ENCODE measurements at places on chromosomes 1 and 21. TPM values are rescaled to one million over a fixed set of nuclear protein-coding genes. Genes with fewer than 3 reads are reported as not detected.

- no peaks in the 10 kb centered on the region for H3K27me3 ChIP-seq
- no peak overlapping the region for H3K27ac ChIP-seq
- H3K4me3 ChIP-seq: no peak overlapping the region
- no peaks in the 10 kb centered on the region for H3K4me1 ChIP-seq
- H3K36me3 ChIP-seq: no peaks in the 10 kb centered on the region
- no peak for DNase-seq
These were observed 8.2 kb upstream of the SMCP start for GRCh38 chr1:152869808-152870419.

DNA sequence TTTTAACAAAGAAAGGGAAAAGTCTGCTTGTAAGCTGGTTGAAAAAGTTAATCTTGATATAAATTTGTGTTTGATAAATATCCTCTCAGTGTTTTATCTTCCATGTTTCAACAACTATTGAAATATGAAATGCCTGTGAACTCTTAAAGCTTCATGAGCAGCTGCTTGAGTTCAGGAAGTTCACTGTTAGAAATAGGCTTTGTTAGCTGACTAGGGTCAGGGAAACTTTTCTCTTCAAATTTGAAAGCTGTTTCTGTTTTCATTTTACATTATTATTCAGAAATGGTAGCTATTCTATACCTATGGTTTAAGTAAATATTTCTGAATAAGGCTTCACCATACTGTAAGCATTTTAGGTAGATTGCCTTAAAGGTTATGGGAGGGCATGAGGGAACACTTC is 191.7 kb downstream of the HS2ST1 start:
- no peak overlapping the region for H3K4me3 ChIP-seq
- H3K27ac ChIP-seq: no peak overlapping the region
- no peaks in the 10 kb centered on the region for H3K27me3 ChIP-seq
- DNase-seq: no peak

DNA sequence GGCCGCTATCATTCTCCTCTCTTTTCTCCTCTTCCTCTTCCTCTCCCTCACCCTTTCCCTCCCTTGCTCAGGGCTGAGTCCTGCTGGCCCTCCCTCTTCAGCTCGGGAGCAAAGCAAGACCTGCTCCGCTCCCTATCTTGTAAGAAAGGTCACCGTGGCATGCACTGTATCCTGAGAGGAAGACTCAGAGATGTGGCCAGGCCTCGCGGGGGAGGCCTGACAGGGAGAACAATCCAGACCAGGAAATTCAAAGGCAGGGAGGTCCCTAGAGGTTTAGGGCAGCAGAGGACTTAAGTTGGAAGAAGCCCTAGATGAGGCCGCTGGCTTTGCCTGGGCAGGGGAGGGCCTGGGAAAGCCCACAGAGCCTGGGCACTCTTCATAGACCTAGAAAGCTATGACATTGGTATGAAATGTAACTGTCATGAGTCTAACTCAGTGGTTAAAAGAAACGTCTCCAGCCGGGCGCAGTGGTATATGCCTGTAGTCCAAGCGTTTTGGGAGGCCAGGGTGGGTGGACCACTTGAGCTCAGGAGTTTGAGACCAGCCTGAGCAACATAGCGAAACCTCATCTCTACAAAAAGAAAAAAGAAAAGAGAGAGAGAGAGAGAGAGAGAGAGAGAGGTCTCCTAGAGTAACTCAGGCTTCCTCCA is 14.6 kb upstream of the PTAFR start:
- no peaks in the 10 kb centered on the region for H3K4me1 ChIP-seq
- no peak overlapping the region for H3K27ac ChIP-seq
- H3K27me3 ChIP-seq: no peaks in the 10 kb centered on the region
- no peak overlapping the region for H3K4me3 ChIP-seq
- DNase-seq: no peak
- no peaks in the 10 kb centered on the region for H3K36me3 ChIP-seq

GRCh38 chr1:84582802-84583587 is 8.8 kb upstream of the CTBS start:
- H3K4me3 ChIP-seq: no peak overlapping the region
- H3K4me1 ChIP-seq: no peaks in the 10 kb centered on the region
- no peaks in the 10 kb centered on the region for H3K36me3 ChIP-seq
- H3K27me3 ChIP-seq: no peaks in the 10 kb centered on the region

DNA sequence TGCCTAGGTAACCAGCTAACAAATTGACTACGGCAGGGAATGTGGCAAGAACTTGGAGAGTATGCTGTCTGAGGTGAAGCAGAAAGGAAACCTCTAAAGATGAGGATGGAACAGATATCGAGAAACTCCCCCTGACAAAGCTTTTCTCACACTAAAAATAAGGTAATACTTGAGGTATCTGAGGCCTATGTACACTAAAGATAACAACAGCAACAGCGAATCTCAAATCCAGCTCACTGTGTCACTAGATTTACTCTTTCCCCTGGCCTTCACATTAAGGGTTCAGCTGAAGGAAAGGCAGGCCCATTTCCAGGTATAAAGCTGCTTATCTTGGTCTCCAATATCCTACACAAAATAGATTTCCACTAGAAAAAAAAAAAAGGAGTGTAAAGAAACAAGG is 518.0 kb downstream of the KCNT2 start:
- H3K36me3 ChIP-seq: no peaks in the 10 kb centered on the region
- H3K27ac ChIP-seq: no peak overlapping the region
- H3K27me3 ChIP-seq: no peaks in the 10 kb centered on the region
- no peaks in the 10 kb centered on the region for H3K4me1 ChIP-seq
- H3K4me3 ChIP-seq: no peak overlapping the region

GRCh38 chr1:198848649-198849048 is 209.8 kb downstream of the PTPRC start:
- no peaks in the 10 kb centered on the region for H3K36me3 ChIP-seq
- H3K27ac ChIP-seq: no peak overlapping the region
- no peak for DNase-seq
- peaks cover 5% of the 10 kb centered on the region for H3K4me1 ChIP-seq

DNA sequence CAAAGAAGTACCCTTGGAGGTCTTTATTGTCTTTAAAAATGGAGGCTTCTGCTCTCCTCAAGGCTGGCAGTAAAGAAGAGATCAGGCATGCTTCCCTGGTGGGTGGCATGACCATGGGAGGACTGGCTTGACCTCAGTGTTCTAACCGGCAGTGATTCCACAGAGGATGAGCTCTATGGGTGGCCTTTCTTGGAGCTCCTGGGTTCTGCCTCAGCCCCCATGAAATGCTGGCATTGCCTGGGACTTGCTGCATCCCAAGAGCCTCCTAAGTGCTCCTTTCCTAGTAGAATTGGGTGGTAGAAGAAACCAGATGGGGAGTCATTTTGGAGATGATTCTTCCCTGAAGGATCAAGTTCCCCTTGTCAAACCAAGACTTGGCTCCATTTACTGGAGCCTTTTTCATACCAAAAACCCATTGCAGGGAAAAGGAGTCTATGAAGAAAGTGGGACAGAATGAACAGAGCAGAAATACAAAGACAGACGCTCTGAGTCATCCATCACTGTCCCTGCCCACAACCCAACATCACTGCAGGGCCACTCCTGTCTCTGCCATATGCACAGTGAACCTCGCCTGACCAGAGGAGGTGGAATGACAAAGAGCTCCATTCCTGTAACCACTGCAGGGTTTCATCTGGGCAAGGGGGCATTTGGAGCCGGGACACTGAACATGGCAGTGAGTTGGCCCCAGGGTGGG is 42.4 kb downstream of the RIMS3 start:
- no peaks in the 10 kb centered on the region for H3K4me1 ChIP-seq
- DNase-seq: no peak
- H3K4me3 ChIP-seq: no peak overlapping the region
- no peaks in the 10 kb centered on the region for H3K27me3 ChIP-seq
- no peaks in the 10 kb centered on the region for H3K36me3 ChIP-seq

DNA sequence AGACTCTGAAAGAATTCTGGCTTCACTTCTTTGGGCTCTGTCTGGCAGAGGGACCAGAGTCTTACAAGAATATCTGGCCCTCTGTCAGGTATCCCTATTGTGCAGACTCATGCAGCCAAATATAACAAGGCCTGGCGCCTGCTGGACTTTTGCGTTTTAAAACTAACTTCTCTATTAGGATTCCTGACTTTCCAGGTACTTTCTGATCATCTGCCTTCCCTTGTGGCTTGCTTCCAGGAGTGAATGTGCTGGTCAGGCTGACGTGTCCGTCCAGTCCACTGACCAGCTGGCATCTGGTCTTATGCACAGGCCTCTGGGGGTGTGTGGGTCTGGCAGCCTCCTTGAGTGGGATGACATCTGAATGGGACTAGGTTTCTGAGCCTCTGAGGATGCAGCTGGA is 8.6 kb upstream of the RAB29 start:
- peak overlapping the region; percentile 80 for H3K27ac ChIP-seq
- DNase-seq: peak; percentile 72
- no peaks in the 10 kb centered on the region for H3K27me3 ChIP-seq
- H3K36me3 ChIP-seq: no peaks in the 10 kb centered on the region
- H3K4me3 ChIP-seq: no peak overlapping the region

GRCh38 chr1:192539297-192540092 is 36.1 kb upstream of the RGS1 start:
- no peaks in the 10 kb centered on the region for H3K4me1 ChIP-seq
- no peaks in the 10 kb centered on the region for H3K27me3 ChIP-seq
- no peak overlapping the region for H3K4me3 ChIP-seq
- no peak for DNase-seq

DNA sequence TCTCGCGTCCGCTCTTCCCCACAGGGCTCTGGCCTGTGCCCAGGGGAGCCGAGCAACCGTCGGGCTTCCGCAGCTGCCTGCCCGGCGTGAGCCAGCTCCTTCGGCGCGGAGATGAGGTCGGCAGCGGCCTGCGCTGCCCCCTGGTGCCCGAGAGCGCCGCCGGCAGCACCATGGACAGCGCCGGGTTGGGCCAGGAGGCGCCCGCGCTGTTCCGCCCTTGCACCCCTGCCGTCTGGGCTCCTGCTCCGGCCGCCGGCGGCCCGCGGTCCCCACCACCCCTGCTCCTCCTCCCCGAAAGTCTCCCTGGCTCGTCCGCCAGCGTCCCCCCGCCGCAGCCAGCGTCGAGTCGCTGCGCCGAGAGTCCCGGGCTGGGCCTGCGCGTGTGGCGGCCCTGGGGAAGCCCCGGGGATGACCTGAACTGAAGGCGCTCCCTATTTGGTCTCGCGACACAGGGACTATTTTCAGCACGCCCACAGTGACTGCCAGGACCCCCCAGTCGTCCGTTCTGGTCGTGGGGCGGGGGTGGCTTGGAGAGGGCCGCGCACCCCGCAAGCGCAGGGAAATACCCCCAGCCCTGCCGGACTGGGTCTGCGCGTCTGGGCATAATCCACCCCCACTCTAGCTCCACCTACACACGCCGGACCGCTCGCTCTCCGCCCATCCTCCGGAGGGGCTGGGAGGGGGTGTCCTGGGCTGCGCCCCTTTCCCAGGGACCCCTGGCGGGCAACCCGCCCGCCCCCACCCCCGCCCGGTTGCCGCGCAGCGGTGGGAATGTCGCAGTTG is 1.3 kb downstream of the HES3 start:
- H3K27me3 ChIP-seq: peaks cover 81% of the 10 kb centered on the region
- peaks cover 3% of the 10 kb centered on the region for H3K4me1 ChIP-seq
- no peaks in the 10 kb centered on the region for H3K36me3 ChIP-seq
- DNase-seq: peak; percentile 39
- no peak overlapping the region for H3K27ac ChIP-seq

DNA sequence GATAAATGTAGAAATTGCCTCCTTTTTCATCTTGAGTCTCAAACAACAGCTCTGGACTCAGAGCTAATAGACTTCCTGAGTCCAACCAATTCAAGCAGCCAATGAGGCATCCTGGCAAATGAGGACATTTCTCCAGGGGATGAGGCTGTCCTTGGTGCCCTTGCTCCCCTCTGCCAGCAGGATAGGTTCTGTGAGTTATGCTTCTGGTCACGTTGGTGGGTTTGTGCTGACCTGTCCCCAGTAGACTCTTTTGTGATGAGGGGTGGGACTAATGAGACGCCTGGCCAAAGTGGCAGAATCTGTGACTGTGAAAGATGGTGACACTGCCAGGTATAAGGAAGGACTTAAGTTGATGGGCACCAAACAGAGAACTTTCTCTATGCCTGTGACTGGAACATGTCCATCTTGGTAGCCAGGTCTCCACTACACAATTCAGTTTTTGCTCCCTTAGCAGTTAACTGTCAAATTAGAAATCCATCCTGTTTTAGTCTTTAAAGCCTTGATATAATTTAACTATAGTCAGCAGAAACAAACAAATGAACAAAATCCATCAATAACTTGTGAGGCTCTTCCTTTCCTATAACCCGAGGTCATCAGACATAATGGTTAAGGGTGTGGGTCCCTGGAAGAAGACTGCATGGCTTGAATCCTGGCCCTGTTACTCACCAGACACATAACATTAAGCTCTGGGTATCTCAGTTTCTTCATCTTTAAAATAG is 35.7 kb upstream of the THEM4 start:
- no peaks in the 10 kb centered on the region for H3K36me3 ChIP-seq
- H3K4me3 ChIP-seq: no peak overlapping the region
- DNase-seq: no peak
- peak overlapping the region; percentile 63 for H3K27ac ChIP-seq

GRCh38 chr1:37951041-37951782 is 4.4 kb upstream of the INPP5B start:
- H3K36me3 ChIP-seq: no peaks in the 10 kb centered on the region
- DNase-seq: no peak
- H3K27ac ChIP-seq: no peak overlapping the region
- H3K27me3 ChIP-seq: no peaks in the 10 kb centered on the region
- no peak overlapping the region for H3K4me3 ChIP-seq

- no peaks in the 10 kb centered on the region for H3K27me3 ChIP-seq
- no peaks in the 10 kb centered on the region for H3K36me3 ChIP-seq
- DNase-seq: no peak
- no peaks in the 10 kb centered on the region for H3K4me1 ChIP-seq
- H3K27ac ChIP-seq: no peak overlapping the region
- H3K4me3 ChIP-seq: no peak overlapping the region
These were observed 273.1 kb downstream of the DPYD start for GRCh38 chr1:97647776-97648175.

GRCh38 chr1:226656201-226656600 is 82.9 kb downstream of the ITPKB start:
- DNase-seq: no peak
- no peak overlapping the region for H3K4me3 ChIP-seq
- peaks cover 73% of the 10 kb centered on the region for H3K4me1 ChIP-seq
- H3K27me3 ChIP-seq: no peaks in the 10 kb centered on the region
- no peak overlapping the region for H3K27ac ChIP-seq

- no peaks in the 10 kb centered on the region for H3K27me3 ChIP-seq
- DNase-seq: no peak
- H3K4me1 ChIP-seq: no peaks in the 10 kb centered on the region
- H3K4me3 ChIP-seq: no peak overlapping the region
- H3K27ac ChIP-seq: no peak overlapping the region
These were observed 203.8 kb upstream of the DUSP10 start for GRCh38 chr1:221945669-221946068.

The ESRRG gene
- 1.8 TPM for total RNA-seq

The OR2AK2 gene
- total RNA-seq: not detected

The TMOD4 gene
- 58.3 TPM for total RNA-seq

The ARHGEF11 gene
- total RNA-seq: 19.5 TPM
